Naive thymus-derived CD8-positive, alpha-beta T cell (primary cell): ENCODE measurements at places on chromosomes 5 and 9.

GRCh38 chr5:157059093-157059539 is at the start of gene HAVCR1:
TSS of gene HAVCR1 (minus strand) at chr5:157059116. CDS start at chr5:157057943, 1,173 bp downstream.
- no peaks in the 10 kb centered on the region for H3K4me1 ChIP-seq
- H3K36me3 ChIP-seq: no peaks in the 10 kb centered on the region
- no peak for DNase-seq
- H3K4me3 ChIP-seq: no peak within 1 kb of the TSS
- H3K27me3 ChIP-seq: no peaks in the 10 kb centered on the region

- peaks cover 15% of the 10 kb centered on the region for H3K36me3 ChIP-seq
- H3K4me1 ChIP-seq: no peaks in the 10 kb centered on the region
- no peak overlapping the region for H3K4me3 ChIP-seq
- H3K27me3 ChIP-seq: no peaks in the 10 kb centered on the region
Observed at GRCh38 chr5:34957857-34958690, 28.7 kb downstream of the DNAJC21 start.

GRCh38 chr5:37532976-37533740 is 154.0 kb downstream of the WDR70 start:
- H3K36me3 ChIP-seq: peaks cover 43% of the 10 kb centered on the region
- H3K4me3 ChIP-seq: no peak overlapping the region
- no peaks in the 10 kb centered on the region for H3K4me1 ChIP-seq
- no peaks in the 10 kb centered on the region for H3K27me3 ChIP-seq

DNA sequence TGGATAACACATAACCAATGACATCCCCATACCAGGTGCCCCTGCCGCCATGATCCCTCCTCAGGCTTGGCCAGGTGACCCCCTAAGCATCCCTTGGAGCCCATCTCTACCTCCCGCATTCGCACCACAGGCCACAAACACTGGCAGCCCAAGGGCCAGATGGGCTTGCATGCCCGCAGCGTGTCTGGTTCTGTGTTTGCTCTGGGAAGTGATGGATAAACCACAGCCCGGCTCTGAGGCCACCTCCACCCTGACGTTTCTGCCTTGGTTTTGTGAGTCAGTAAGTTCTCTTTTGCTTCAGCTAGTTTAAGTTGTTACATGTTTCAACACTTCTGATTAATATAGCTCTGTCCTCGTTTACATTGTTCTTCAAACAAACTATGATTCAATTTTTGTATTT is 172.4 kb upstream of the PHYKPL start:
- peaks cover 3% of the 10 kb centered on the region for H3K36me3 ChIP-seq
- H3K4me1 ChIP-seq: no peaks in the 10 kb centered on the region
- no peak for DNase-seq
- peaks cover 20% of the 10 kb centered on the region for H3K27me3 ChIP-seq
- H3K27ac ChIP-seq: no peak overlapping the region

- peaks cover 26% of the 10 kb centered on the region for H3K27me3 ChIP-seq
- no peak overlapping the region for H3K27ac ChIP-seq
- DNase-seq: no peak
- no peak overlapping the region for H3K4me3 ChIP-seq
- H3K4me1 ChIP-seq: no peaks in the 10 kb centered on the region
- H3K36me3 ChIP-seq: no peaks in the 10 kb centered on the region
Observed at GRCh38 chr5:38403877-38404635, 145.7 kb downstream of the EGFLAM start.

GRCh38 chr5:151597749-151598148 is 6.6 kb upstream of the FAT2 start:
- no peak for DNase-seq
- peaks cover 2% of the 10 kb centered on the region for H3K27me3 ChIP-seq
- no peak overlapping the region for H3K27ac ChIP-seq
- H3K4me1 ChIP-seq: no peaks in the 10 kb centered on the region
- no peak overlapping the region for H3K4me3 ChIP-seq
- no peaks in the 10 kb centered on the region for H3K36me3 ChIP-seq

GRCh38 chr9:114691046-114691955 is 9.3 kb upstream of the TEX48 start:
- DNase-seq: peak; percentile 2
- no peaks in the 10 kb centered on the region for H3K27me3 ChIP-seq
- H3K4me1 ChIP-seq: peaks cover 33% of the 10 kb centered on the region
- H3K27ac ChIP-seq: no peak overlapping the region

GRCh38 chr5:76025069-76025468 is 58.1 kb upstream of the SV2C start:
- H3K27me3 ChIP-seq: peaks cover 13% of the 10 kb centered on the region
- no peaks in the 10 kb centered on the region for H3K36me3 ChIP-seq
- no peak overlapping the region for H3K27ac ChIP-seq
- no peak overlapping the region for H3K4me3 ChIP-seq

DNA sequence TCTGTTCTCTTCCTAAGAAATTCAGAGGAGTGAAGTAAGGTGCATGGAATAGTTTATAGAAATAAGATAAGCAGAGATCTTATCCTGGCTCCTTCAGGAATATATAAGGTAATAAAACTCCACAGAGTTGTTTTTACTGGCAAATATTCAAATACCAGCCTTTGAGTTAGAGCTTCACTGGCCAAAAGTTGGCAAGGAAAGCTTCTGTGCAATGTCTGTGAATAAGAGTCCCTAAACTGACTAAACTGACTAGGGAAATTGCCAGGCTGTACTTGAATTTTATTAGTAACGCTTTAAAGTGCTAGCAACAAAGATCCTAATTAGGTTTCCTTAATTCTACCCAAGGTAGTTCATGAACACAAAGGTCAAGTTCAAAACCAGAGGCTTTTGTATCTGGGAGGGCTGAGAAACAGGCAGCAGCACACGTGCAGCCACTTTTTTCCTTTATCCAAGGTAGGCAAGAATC is 131.1 kb upstream of the MPDZ start:
- H3K4me1 ChIP-seq: no peaks in the 10 kb centered on the region
- no peak overlapping the region for H3K4me3 ChIP-seq
- DNase-seq: no peak

- no peak overlapping the region for H3K27ac ChIP-seq
- no peaks in the 10 kb centered on the region for H3K36me3 ChIP-seq
- no peak for DNase-seq
Observed at GRCh38 chr9:8241201-8241600, 441.6 kb upstream of the DMAC1 start.

- no peak overlapping the region for H3K4me3 ChIP-seq
- H3K4me1 ChIP-seq: no peaks in the 10 kb centered on the region
- no peak for DNase-seq
- H3K27me3 ChIP-seq: no peaks in the 10 kb centered on the region
- no peaks in the 10 kb centered on the region for H3K36me3 ChIP-seq
Observed at GRCh38 chr5:1428107-1428506, 17.1 kb downstream of the SLC6A3 start.

DNA sequence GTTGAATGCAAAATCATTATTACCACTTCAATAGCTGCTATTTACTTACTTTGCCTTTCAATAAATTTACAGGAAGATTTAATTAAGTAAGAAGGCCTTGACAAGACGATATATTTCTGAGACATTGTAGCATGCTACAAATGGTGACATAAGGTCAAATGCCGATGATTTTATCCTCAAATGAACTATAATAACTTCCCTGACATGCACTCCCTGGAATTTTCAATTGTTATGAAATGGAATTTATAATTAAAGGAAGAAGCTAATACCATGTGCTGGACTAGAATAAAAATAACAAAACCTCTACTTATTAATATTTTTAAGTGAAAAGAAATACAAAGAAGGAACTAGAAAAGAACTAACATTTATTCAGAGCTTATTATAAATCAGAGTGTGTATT is 30.2 kb upstream of the ITGA1 start:
- no peak overlapping the region for H3K4me3 ChIP-seq
- no peaks in the 10 kb centered on the region for H3K36me3 ChIP-seq
- H3K27me3 ChIP-seq: no peaks in the 10 kb centered on the region
- H3K4me1 ChIP-seq: no peaks in the 10 kb centered on the region

DNA sequence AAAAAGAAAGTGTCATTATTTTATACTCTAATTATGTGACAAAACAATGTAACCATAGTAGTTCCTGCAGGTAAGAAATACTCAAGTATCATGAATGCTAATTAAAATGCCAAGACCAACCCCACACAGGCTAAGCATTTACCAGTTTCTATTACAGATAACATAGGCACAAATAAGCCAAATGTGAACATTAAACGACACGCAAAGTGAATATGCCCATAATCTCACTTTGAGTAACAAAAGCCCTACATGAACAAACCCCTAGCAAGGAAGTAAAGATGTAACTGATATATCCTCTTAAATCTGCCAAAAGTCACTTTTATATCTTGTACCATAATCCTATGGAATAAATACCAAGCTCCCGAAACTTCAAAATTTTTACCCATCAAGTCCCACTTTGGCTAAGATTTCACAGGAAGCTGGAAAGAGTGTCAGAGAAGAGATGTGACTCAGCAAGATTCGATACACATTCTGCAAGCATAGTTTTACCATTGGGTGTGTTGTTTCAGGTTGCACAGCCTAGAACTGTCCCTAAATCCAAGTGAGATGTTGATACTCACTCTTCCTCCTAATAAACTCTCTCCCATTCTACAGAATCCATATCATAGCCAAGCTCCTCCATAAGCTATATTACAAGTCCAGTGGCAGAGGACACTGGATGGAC is 28.8 kb downstream of the TRPM6 start:
- no peaks in the 10 kb centered on the region for H3K4me1 ChIP-seq
- no peak overlapping the region for H3K4me3 ChIP-seq
- H3K27ac ChIP-seq: no peak overlapping the region
- H3K36me3 ChIP-seq: no peaks in the 10 kb centered on the region
- DNase-seq: no peak
- no peaks in the 10 kb centered on the region for H3K27me3 ChIP-seq

DNA sequence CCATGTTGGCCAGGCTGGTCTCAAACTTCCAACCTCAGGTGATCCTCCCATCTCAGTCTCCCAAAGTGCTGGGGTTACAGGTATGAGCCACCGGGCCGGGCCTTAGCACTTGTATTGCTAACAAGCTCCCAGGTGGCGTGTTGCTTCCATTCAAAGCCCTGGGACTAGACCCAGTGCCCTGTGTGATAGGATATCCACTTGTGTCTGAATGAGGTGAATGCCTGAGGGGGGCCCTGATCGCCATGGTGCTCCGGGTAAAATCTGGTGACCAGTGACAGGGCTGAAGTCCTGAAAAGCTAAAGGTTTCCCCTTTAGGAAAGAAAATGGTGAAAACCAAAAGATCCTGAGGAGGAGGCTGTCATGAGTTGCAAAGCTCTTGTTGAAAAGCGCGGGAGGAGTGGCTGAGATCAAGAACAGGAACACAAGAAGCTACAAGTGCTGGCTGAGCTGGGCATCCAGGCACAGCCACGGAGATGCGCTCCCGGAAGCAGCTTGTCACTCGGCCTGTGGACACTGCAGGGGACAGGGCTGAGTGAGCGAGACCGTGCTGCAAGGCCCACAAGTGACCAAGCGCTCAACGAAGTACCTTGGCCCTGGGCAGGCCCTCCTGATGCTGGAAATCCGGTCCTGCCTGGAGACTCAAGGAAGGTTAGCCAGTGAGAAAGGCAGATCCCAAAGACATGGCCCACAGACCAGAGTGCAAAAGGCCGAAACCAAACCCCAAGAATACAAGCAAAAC is 39.8 kb upstream of the NXNL2 start:
- no peak overlapping the region for H3K27ac ChIP-seq
- no peaks in the 10 kb centered on the region for H3K4me1 ChIP-seq
- no peak overlapping the region for H3K4me3 ChIP-seq
- no peaks in the 10 kb centered on the region for H3K36me3 ChIP-seq
- DNase-seq: no peak
